Activated T-helper 1 cell treated with anti-CD3 and anti-CD28 coated beads, Interleukin-2, amount 50 U/mL, for 16 hours (primary cell): ENCODE measurements at places on chromosomes 3 and 15.
A peak's percentile ranks its signal among the peaks of the same experiment; 100 is the strongest.

- peak; percentile 23 for DNase-seq
Measured at GRCh38 chr15:70763120-70763949, at the start of gene UACA. Gene UACA (minus strand): TSS chr15:70763558. CDS start chr15:70763407, 151 bp downstream.

GRCh38 chr3:132288357-132288756, 28.9 kb upstream of the ACP3 start:
- DNase-seq: no peak

- no peak for DNase-seq
Measured at GRCh38 chr3:46006238-46007032, 10.8 kb upstream of the FYCO1 start.

GRCh38 chr3:42582474-42583070, 805 bp upstream of the SEC22C start:
- no peak for DNase-seq

- no peak for DNase-seq
Measured at GRCh38 chr3:149473357-149474249, 894 bp upstream of the TM4SF4 start.

DNA sequence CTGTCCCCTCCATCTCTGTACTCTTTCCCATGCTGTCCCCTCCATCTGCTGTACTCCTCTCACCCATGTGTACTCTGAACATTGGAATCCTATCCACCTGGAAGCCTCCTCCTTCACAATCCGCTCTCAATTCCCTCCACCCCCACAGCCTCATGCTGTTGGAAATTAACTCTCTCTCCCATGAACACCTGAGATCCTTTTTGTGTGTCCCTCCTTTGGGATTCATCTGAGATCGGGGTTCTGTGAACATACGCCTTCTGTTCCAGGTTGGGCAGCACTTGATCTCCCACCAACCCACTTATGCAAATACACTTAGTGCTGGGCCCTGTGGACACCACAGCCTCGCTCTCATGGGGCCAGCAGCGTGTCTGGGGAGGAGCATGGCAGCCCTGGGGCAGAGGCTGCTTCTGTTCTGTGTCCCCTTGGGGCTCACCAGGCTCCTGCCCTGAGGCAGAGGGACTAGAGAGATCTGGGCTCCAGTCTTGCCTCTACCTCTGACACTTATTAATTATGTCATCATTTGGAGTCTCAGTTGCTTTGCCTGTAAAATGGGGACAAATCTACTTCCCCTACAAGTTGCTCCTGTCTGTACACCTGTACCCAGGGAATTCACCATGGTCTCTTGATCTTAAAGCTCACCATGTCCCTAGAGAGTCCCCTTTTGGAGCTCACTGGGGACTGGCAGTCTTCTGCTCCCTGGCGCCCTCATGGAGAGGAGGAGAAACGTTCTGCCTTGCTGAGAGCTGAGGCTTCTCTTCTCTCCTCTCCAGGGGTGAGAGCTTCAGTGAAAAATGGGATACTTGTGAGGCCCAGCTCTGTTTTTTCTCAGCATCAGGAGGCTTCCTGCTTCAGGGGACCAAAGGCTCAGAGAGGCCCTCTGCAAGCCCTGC, 42.7 kb downstream of the ITGA11 start:
- DNase-seq: no peak

DNA sequence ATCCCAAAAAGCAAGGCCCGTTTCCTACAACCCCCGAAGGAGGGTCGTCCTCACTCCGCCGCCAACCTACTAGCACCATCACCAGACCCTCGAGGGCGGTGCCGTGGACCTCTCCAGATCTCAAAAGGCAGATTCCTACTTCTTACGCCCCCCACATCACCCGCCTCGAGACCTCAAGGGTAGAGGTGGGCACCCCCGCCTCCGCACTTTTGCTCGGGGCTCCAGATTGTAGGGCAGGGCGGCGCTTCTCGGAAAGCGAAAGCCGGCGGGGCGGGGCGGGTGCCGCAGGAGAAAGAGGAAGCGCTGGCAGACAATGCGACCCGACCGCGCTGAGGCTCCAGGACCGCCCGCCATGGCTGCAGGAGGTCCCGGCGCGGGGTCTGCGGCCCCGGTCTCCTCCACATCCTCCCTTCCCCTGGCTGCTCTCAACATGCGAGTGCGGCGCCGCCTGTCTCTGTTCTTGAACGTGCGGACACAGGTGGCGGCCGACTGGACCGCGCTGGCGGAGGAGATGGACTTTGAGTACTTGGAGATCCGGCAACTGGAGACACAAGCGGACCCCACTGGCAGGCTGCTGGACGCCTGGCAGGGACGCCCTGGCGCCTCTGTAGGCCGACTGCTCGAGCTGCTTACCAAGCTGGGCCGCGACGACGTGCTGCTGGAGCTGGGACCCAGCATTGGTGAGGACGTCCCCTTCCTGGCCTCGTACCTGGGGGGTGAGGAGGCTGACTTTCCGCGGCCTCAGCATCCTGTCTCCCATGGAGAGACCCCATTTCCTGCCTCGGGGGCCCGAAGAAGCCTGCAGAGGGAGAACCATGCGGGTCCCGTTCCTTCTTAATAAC, at the start of gene MYD88:
TSS of gene MYD88 (plus strand) at position 313 of the 842 bp plus-strand sequence. CDS start at position 353, 40 bp downstream.
- peak; percentile 69 for DNase-seq

DNA sequence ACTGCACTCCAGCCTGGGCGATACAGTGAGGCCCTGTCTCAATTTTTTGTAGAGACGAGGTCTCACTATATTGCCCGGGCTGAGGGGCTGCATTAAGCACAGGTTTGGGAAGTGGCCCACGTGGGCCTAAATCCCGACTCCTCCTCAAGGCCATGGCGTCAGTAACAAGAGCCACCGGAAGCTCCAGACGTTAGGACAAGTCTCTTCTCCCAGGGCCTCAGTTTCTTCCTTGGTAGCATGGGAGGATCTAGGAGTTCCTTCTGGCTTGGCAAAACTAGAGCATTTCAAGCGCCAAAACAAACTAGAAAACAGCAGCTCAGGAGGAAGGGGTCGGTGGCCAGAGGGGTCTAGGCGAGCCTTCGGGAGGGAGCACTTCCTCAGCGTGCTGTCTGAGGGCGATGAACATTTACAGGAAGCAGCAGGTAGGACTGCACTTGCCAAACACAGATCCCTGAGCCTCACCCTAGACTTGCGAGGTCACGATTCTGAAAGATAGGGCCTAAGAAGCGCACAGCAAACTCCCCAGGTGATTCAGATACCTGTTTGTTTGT, 536 bp downstream of the SNAPC5 start:
- DNase-seq: no peak

DNA sequence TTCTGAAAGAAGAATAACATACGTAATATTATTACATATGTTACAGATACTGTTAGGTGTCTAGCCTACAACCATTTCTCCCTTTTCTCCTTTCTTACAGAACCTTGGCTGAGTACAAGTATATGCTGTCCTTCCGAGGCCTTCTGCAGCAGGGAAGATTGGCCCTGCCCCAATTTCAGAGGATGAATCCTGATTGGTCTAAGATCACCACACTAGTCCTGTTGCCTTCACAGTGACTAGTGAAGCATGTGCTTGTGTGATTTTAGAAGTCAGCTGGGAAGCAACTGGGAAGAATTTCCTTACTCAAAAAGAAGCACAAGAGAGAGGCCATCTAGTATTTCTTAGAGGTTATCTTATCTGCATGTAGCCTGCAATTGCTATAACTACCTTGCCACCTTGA, 30.6 kb upstream of the MECOM start:
- DNase-seq: no peak

GRCh38 chr3:120162400-120162799, 68.2 kb upstream of the GSK3B start:
- no peak for DNase-seq

DNA sequence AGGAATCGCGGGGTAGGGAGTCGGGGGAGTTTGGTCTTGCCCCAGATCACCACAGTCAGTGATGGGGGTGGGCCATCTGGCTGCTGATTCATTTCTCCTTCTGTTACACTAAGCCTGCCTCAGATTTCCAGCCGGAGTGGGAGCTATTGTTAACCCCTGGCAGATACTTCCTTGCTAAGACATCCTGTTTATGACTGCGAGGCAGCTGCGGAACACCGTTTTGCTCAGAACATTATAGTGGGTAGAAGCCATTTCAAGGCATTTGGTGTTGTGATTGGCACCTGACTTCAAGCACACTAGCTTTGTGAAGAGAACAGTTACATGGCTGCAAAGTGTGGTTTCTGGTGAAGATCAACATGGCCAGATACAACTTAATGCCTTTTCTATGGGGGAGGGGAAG, 73.8 kb downstream of the FLNB start:
- no peak for DNase-seq

GRCh38 chr3:100265016-100265415, 4.2 kb downstream of the TBC1D23 start:
- no peak for DNase-seq

- no peak for DNase-seq
Measured at GRCh38 chr3:26091626-26092025, 301.7 kb downstream of the OXSM start.

DNA sequence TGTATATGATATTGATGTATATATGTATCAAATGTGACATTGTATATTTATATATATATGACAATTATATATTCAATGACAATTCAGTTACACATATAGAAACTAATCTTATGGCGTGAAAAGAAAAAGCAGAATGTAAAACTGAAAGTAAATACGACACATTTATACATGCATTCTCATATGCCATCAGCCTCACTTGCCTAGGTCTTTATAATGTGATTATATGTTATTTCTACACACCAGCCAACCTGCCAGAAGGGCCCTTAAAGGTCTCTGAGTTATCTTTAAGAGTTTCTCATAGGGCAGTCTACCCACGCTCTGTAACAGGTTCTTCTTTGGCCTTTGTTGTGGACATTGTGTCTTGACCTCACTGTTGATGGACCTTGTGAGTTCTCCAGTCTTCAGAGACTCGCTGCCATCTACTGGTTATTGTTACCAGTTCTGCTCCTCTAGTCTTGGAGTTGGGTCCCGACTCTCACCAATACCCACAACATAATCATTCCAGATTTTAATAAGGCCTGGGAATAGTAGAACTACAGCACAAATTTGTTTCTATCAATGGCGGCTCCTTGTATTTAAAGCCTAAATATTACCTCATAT, 371.5 kb upstream of the GOLIM4 start:
- no peak for DNase-seq

GRCh38 chr15:83300826-83301225, 16.4 kb upstream of the BNC1 start:
- no peak for DNase-seq
